Prostate gland (tissue), 2 donors: ENCODE measurements at places on chromosomes 11 and 22. TPM values are rescaled to one million over a fixed set of nuclear protein-coding genes. Genes with fewer than 3 reads are reported as not detected.

The TRPC6 gene
- total RNA-seq, result 1.1 TPM

The NUMA1 gene
- total RNA-seq, result 623 TPM

DNA sequence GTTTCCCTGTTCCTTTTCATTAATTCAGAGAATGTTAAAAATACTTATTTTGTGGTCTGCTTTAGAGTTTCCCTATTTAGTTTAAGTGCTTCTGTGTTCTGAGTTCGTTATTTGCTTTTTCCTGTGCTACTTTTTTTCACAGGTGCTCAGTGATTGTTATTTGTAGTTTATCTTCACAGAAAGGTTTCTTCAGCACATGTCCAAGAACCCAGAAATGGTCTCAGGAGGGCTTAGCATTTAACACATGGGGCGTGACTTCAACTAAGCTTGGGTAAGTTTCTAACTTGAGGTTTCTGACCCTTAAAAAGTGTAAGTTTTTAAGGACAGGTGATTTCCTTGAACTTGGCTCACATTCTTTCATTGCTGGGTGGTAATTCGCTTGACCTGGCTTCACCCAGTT is 157.3 kb downstream of the AASDHPPT start:
- no peak overlapping the region for H3K27ac ChIP-seq
- no peak for DNase-seq

- no peaks in the 10 kb centered on the region for H3K27me3 ChIP-seq
- H3K36me3 ChIP-seq, result no peaks in the 10 kb centered on the region
- no peaks in the 10 kb centered on the region for H3K4me1 ChIP-seq
- DNase-seq, result no peak
Observed at GRCh38 chr11:116512841-116513240, 259.9 kb downstream of the BUD13 start.

GRCh38 chr22:46596819-46597218 is 23.4 kb upstream of the GRAMD4 start:
- peak; percentile 93 for DNase-seq
- peaks cover 5% of the 10 kb centered on the region for H3K4me1 ChIP-seq
- no peaks in the 10 kb centered on the region for H3K27me3 ChIP-seq
- no peak overlapping the region for H3K27ac ChIP-seq
- H3K4me3 ChIP-seq, result no peak overlapping the region
- H3K36me3 ChIP-seq, result no peaks in the 10 kb centered on the region
